ENCODE measurements at places on chromosomes 1 and 21. TPM values are rescaled to one million over a fixed set of nuclear protein-coding genes. Genes with fewer than 3 reads are reported as not detected.

SLC9A1 gene
- 10.9 TPM for total RNA-seq

OR2T11 gene
- not detected for total RNA-seq

CTSE gene
- total RNA-seq: not detected

NPPB gene
- 18.9 TPM for total RNA-seq

CFHR3 gene
- 0.07 TPM for total RNA-seq

MAP3K6 gene
- total RNA-seq: 17.1 TPM

OLFML2B gene
- 0.11 TPM for total RNA-seq

LPAR3 gene
- total RNA-seq: 11.1 TPM

TINAGL1 gene
- 10.3 TPM for total RNA-seq

HSD3B1 gene
- 0.27 TPM for total RNA-seq

FOXO6 gene
- total RNA-seq: 9.9 TPM

LINGO4 gene
- not detected for total RNA-seq

EPHB2 gene
- 58.2 TPM for total RNA-seq

NTMT2 gene
- not detected for total RNA-seq

CHAF1B gene
- 3.1 TPM for total RNA-seq

PRR9 gene
- total RNA-seq: not detected

KIAA1614 gene
- total RNA-seq: 1.3 TPM

SLC26A9 gene
- total RNA-seq: 2.9 TPM

HENMT1 gene
- 0.56 TPM for total RNA-seq

OR2T29 gene
- total RNA-seq: not detected

GPR161 gene
- 17.0 TPM for total RNA-seq

NID1 gene
- total RNA-seq: 30.5 TPM

SYT14 gene
- 0.70 TPM for total RNA-seq

OR14K1 gene
- not detected for total RNA-seq

FCRL5 gene
- total RNA-seq: not detected

FAM229A gene
- 8.6 TPM for total RNA-seq

SLC6A17 gene
- 0.06 TPM for total RNA-seq

FBXO2 gene
- 15.8 TPM for total RNA-seq

CAMTA1 gene
- total RNA-seq: 213 TPM

EXTL1 gene
- total RNA-seq: 7.0 TPM

NCMAP gene
- total RNA-seq: not detected

CA14 gene
- total RNA-seq: 34.8 TPM

KLHL12 gene
- 39.3 TPM for total RNA-seq

WDR64 gene
- not detected for total RNA-seq

KRTAP11-1 gene
- not detected for total RNA-seq

C8B gene
- total RNA-seq: not detected

Measured in cardiac muscle cell (in vitro differentiated cells and primary cell).